NCI-H524 (cell line): ENCODE measurements at places on chromosomes 12 and 14.

- DNase-seq = no peak
Measured at GRCh38 chr12:42145197-42145549, 499 bp upstream of the GXYLT1 start.

- DNase-seq = peak; percentile 89
Measured at GRCh38 chr14:79660053-79660939, 551.0 kb downstream of the DIO2 start.

DNA sequence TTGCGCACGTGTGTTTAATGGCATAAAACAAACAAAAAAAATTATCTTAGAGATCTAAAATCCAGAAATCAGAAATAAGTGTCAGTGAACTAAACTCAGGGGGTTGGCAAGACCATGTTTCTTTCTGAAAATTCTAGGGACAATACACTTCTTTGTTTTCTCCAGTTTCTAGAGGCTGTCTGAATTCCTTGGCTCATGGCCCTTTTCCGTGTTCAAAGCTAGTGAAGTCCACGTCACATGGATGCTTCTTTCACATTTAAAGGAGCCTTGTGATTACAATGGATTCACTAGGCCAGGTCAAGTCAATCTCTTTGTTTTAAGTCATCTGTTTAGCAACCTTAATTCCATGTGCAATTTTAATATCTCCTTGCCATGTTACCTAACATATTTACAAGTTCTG, 22.4 kb downstream of the SLCO1B3 start:
- no peak for DNase-seq

GRCh38 chr12:63809566-63809965, 29.9 kb downstream of the RXYLT1 start:
- no peak for DNase-seq

DNA sequence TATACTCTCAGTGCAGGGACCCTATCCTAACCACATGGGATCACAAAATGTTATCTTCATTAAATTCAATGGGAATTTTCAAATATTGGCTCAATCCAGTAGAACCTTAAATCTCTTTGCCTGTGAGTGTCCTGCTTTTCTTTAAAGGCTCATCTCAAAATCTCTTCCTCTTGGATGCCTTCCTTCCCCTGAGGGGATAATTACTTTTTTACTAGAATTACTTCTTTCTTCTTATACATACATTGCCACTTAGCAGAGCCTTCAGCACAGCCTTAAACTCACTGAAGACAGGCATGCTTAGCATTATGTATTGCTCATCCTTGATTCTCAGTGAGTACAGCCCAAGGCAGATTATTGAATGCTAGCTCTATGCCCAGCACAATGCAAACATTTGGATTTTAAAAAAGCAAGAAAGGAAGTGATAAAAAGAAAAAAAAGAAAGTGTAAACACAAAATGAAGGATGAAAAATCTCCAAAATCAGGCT, 1918.0 kb upstream of the FLRT2 start:
- no peak for DNase-seq

- no peak for DNase-seq
Measured at GRCh38 chr12:41032386-41032785, 155.7 kb upstream of the PDZRN4 start.

GRCh38 chr12:104713444-104713843, 244.6 kb downstream of the SLC41A2 start:
- no peak for DNase-seq

GRCh38 chr12:96861656-96862055, 45.4 kb upstream of the NEDD1 start:
- DNase-seq = no peak
